Stimulated activated CD4-positive, alpha-beta T cell treated with anti-CD3 and anti-CD28 coated beads, TNF-alpha, amount 100 ng/mL, for 48 hours (primary cell): ENCODE measurements at places on chromosomes 2 and 18.

- DNase-seq, result no peak
Observed at GRCh38 chr2:75654012-75654411, 7.4 kb downstream of the MRPL19 start.

DNA sequence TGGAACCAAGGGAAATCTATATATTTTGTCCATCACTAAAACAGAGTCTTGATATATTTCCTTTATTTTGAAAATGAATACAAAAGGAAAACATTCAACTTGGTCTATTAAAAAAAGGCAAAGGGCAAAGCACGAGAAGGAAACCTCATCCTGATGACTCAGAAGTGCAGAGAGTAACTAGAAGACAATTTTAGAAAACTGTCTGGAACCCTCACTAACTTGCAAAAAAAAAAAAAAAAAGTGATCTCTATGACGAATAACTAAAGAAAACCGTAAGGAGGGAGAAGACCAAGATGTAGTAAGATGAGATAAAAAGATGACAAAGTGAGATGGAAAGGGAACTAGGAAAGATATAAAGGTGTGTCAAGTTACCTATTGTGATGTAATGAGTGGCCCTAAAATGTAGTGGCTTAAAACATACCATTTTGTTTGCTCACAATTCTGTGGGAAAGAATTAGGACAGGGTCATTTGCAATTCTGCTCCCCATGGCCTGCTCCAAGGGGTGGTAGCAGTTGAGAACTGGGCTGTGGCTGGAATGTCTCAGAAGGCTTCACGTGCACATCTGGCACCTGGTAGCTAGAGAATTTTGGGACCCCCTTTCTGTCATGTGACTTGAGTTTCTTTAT lies 303.0 kb downstream of the DYSF start:
- no peak for DNase-seq

DNA sequence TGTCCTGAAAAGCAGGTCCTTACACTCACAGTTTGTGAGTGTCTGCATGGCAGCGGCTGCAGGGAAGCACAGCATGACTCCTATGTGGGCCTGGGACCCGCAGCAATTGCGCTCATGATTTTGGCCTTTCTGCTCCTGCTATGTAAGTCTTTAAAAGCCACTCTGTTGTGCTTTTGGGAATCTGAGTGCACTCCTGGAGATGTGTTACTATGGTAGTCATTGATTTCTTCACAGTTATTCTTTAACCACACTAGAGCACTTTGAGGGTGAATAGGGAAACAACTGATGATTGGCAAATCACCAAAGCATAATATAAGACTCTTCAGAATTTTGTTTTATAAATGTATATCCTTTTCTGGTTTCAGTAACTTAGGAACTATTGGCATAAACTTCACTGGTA lies 40.9 kb downstream of the DSG2 start:
- no peak for DNase-seq

GRCh38 chr2:6167592-6168138 lies 475.5 kb downstream of the SOX11 start:
- no peak for DNase-seq

GRCh38 chr2:1572638-1573037 lies 159.4 kb downstream of the TPO start:
- no peak for DNase-seq

DNA sequence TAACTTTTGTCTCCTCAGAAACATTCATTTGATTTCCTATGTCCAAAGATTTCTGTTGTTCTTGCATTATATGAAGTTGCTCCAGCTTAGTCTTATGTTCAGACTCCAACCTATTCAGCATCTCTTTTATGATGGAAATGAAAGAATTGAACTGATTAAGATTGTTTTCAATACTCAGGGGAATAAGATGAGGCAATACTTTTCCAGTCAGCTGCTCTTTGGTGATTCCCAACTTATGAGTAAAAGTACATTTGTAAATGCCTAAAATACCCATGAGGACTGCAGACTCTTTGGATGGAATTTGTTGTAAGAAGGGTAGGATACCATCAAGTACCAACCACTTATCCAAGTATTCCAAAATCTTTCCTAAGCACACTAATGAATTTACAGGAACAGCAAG lies 39.8 kb downstream of the TRAK2 start:
- DNase-seq, result no peak

- DNase-seq, result no peak
Observed at GRCh38 chr2:1605102-1606045, 138.9 kb downstream of the PXDN start.

DNA sequence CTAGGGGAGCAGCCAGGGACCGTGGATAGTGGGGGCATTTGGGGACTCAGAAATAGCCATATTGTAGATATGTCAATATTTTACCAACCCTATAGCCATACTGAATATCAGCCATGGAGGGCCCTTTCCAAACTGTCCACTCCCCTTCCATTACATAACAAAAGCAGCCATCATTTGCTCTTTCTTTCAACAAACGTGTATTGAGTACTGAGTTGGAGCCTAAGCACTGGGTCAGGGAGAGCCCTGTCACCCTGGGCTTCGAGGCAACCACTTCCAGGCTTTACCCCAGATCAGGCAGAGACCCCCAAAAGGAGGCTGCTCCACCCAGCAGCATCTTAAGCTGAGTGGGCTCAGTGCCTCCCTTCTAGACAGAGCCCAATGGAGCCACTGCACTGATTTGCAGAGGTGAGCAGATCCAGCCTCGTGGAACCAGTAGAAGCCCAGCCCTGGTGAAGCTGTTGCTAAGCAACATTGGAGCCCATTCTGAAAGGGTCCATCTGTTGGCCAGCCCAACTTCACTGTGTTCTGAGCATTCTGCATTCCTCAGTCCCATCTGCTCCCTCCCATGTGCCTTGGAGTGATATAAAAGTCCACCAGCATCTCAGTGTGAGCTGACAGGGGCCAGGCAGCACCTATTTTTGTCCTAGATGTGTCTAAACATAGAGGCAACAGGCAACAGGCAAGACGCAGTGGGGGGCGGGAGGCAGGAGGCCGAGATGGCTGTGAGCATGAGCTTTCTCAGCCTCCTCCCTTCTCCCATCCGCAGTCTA lies 112.1 kb downstream of the PLB1 start:
- DNase-seq, result no peak

GRCh38 chr2:174108579-174108978 lies 139.8 kb downstream of the OLA1 start:
- no peak for DNase-seq

- DNase-seq, result no peak
Observed at GRCh38 chr2:128455721-128456050, 137.0 kb upstream of the HS6ST1 start.

DNA sequence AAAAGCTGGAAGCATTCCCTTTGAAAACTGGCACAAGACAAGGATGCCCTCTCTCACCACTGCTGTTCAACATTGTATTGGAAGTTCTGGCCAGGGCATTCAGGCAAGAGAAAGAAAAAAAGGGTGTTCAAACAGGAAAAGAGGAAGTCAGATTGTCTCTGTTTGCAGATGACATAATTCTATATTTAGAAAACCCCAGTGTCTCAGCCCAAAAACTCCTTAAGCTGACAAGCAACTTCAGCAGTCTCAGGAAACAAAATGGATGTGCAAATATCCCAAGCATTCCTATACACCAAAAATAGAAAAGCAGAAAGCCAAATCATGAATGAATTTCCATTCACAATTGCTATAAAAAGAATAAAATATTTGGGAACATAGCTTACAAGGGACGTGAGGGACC lies 11.1 kb downstream of the SLC8A1 start:
- DNase-seq, result no peak

DNA sequence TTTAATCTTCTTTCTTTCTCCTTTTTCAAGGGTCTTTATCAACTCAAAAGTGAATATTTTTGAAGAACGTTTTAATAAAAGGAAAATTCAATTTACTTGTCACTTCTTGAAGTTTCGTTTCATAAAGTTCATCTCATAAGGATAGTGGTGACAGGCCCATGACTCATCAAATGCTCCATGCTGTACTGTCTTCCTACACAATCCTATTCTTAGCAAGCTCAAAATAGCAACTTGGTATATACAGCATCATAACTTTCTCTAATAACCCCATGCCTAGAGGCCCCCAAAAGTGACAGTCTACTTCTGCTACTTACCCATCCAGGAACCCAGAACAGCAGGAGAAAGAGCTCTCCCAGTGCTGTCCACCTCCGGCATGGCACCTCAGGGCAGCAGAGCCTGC lies 7.7 kb downstream of the FBXO15 start:
- peak; percentile 26 for DNase-seq

DNA sequence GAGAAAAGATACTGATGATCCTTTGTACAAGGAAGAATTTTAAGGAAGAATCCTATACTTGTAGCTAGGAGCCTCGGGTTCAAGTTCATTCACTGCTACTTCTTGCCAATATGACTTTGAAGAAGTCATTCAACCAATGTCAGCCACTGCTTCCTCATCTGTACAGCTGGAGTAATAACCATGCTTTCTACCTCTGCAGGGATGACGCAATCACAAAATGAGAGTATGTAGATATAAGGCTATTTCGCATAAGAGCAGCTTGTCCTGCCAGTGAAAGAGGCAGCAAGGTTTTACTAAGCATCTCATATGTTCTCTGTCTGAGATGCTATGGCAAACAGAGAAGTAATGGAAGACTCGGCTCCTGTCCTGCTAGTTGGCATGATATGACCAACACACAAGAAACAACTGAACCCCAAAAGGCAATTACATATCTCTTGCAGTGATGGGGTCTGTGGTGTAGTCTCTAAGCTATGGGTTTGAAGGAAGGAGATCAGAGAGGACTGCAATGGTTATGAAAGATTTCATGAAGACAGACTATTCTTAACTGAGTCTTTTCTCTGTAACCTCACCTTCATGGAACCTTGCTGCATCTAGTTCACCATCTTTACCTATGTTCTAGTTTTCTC lies 9.2 kb downstream of the AAK1 start:
- no peak for DNase-seq

DNA sequence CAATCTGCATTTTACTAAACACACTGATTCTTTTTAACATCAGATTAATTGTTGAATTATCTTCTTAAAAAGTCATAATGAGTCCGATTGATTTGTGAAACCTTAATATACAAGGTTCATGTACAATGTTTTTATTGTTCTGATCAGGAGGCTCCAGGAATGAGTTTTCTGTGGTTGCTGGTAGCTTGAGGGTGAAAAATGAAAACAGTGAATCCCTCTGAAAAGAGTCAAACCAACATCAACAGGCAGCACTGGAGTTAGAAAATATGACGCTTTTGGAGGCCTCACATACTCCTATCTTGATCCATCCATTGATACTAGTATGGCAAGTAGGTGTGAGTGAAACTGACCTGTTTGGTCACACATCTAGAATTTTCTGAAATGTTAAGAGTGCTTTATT lies 216.3 kb upstream of the ETAA1 start:
- DNase-seq, result no peak

DNA sequence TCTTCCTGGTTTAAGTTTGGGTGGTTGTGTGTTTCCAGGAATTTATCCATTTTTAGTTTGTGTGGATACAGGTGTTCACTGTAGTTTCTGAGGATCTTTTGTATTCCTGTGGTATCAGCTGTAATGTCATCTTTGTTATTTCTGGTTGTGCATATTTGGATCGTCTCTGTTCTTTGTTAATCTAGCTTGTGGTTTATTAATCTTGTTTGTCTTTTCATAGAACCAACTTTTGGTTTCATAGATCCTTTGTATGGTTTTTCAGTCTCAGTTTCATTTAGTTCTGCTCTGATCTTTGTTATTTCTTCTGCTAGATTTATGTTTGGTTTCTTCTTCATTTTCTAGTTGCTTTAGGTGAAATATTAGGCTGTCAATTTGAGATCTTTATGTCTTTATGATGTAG lies 202.4 kb upstream of the ZSWIM2 start:
- DNase-seq, result no peak
